Substantia nigra (tissue), 51 donors: ENCODE measurements at places on chromosomes 2 and 18.

GRCh38 chr2:237894986-237895543 lies 35.6 kb downstream of the RAMP1 start:
- no peak for DNase-seq

GRCh38 chr2:119422360-119423107 lies 9.1 kb upstream of the TMEM37 start:
- no peak for DNase-seq

GRCh38 chr2:205473791-205474190 lies 208.5 kb upstream of the NRP2 start:
- DNase-seq = no peak

GRCh38 chr2:10668402-10669012 lies 21.3 kb downstream of the NOL10 start:
- DNase-seq = no peak

DNA sequence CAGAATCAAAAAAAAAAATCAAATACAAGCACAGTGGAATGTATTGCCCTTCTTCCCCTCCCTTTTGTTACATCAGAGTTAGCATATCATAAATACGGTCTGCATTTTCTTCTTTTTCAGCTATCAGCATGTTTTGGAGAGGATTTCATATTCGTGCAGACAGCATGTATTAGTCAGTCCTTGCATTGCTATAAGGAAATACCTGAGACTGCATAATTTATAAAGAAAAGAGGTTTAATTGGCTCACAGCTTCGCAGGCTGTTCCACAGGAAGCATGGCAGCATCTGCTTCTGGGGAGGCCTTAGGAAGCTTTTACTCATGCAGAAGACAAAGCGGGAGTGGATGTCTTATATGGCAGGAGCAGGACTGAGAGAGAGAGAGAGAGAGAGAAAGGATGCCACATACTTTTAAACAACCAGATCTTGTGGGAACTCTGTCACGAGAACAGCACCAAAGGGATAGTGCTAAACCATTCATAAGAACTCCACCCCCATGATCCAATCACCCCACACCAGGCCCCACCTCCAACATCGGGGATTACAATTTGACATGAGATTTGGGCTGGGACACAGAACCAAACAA lies 8.9 kb downstream of the IL1B start:
- DNase-seq = no peak

DNA sequence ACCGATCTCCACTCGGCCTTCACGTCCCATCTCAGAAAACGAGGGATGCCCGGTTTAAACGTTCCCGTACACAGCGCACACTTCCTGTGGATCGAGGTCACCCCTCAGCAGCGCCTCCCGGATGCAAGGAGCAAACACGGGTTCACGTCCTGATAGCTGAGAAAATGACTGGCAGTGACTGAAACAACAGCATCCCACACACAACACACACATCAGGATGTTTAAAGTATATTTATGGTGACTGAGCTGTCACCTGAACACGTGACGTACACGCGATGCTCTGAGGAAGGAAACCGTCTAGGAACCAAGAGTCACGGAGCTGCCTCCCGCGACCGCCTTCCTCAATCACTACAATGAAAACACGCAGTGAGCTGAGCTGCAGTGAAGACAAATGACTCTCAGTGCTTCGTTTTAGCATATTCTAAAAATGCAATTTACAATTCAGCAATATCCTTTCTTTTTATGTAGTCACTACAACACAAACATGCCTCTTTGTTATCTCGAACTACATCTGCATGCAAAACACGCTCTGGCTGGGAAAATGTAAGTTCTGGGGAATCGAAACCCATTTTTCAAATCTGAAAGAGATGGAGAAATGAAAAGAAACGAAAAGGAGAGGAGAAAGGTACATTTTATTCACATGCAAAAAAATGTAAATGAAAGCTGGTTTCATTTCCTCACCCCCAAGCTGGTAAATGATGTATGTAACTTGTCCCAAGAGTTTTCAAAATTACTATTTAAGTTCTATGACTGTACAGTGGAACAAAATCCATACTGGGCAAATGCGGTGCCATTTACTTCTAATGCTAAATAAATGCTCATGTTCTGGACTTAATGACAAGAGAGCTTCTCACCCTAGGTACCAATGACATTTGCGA lies 19.8 kb downstream of the HDAC4 start:
- DNase-seq = no peak

DNA sequence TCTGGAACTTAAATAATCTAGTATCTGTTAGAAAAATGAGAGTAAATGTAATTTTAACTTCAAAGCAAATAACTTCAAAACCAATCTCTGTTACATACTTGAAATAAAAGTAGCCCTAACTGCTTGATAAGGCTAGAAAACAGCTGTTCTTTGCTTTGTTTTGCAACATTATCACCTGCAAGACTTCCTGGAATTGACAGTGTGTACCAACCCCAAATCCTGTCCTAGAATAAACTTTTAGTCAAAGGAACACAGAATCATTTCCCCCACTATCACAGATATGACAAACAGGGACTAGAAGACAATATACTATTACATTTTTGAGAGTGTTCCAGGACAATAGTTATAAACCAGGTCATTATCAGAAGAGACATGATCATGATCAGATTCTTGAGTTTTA lies 105.3 kb upstream of the PGAP1 start:
- DNase-seq = no peak

- DNase-seq = no peak
Observed at GRCh38 chr2:96945014-96945413, 41.4 kb downstream of the FAM178B start.

- DNase-seq = no peak
Observed at GRCh38 chr2:134287323-134287722, 33.5 kb downstream of the MGAT5 start.

DNA sequence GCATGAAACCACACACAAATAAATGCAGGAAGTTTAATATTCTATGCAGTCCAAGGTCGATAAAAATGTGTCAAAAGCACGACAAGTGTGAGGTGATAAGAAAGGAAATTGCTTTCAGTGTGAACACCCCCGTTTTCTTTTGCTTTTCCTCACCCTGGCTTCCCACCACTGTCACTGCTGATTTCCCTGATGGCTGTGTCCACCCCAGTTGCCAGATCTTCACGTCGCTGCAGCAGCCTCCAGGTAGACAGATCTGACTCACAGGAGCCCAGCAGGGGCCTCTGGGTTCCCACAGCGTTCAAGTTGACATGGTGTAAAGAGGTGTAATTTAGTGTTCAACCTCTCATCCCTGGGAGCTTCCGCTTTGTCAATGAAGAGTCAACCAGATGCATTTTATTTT lies 128.0 kb upstream of the TACR1 start:
- DNase-seq = no peak

DNA sequence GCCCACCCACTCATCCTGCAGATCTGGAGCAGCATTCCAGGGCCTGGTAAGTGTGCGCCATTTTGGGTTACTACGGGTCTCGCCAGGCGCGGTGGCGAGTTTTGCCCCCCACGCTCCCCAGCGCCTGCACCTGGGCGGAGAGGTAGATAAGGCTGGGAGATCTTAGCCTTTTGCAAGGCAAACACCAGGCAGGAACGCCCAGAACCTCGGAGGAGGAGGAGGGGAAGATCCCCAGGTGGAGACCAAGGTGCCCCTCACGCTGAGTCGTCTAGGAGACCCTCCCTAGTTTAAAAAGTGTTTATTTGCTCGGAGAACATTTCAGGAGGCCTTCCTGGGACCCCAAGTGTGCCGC lies 365 bp upstream of the RAMP1 start:
- no peak for DNase-seq

- DNase-seq = no peak
Observed at GRCh38 chr18:50947899-50948298, 19.9 kb upstream of the ELAC1 start.

DNA sequence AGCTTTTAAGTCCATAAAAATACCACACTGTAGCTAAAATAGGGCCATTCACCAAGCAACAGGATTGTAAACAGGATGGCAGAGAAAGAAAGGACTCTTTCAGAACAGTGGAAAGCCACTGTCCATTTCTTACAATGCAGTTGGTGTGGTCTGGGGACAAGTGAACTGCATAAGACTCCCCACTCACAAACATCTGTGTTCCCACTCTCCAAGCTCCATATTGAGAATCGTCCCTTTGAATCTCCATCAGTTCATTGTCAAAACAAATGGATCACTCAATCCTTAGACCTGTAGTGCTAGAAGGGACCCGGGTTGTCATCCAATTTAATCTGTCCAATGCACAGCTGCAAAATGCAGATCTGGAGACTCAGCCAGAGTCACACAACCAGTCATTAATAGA lies 347.4 kb upstream of the KLHL29 start:
- DNase-seq = no peak

DNA sequence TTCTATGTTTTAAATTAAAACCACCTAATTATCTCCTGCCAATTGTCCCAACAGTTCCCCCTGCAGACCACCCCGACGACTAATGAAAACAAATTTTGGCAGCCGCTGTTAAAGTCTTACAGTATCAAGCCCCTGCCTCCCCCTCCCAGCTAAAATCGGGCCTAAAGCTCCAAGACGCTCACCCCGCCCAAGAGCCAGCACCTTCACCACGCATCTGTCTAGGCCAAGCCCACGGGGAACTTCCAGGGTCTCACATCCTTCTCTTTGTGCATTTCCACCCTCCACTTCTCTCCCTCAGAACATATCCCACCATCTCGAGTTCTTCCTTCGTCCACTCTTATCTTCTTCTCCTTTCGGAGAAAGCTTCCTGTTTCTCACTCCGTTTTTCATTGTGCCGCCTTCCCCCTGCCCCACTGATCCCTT lies 445 bp downstream of the PRPF40A start:
- DNase-seq = no peak

- no peak for DNase-seq
Observed at GRCh38 chr2:58206785-58207184, 34.3 kb downstream of the FANCL start.

DNA sequence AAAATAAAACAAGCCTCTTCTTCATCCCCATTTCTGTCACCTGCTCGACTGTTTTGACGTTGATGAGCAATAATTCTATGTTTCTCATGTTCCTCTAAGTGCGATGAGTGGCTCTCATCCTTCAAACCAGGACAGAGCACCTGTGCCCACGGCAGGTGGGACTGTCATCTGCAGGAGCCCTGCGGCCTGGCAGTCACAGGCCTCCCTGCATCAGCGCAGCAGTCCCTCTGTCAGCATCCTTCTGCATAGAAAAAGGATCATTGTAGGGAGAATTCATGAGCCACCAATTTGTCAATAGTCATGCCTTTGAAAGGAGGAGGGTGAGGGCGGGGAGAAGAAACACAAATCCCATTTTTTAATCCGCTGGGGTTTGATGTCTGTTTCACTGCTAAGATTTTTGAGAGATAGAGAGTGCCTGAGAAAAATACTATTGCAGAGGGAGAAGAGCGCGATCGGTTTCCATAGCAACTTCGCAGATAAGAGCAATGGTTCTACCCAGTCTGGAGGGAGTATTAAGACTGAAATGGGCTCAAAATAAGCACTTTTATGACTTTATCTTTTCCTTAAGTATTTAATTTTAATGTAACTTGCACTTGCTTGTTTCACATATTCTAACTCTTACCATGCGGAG lies 234.3 kb upstream of the NCKAP5 start:
- DNase-seq = no peak

- no peak for DNase-seq
Observed at GRCh38 chr2:42446503-42447271, 47.1 kb downstream of the KCNG3 start.

- DNase-seq = no peak
Observed at GRCh38 chr2:129891341-129892320, 87.8 kb upstream of the RAB6C start.

- no peak for DNase-seq
Observed at GRCh38 chr2:80322311-80322920, 17.9 kb upstream of the LRRTM1 start.

GRCh38 chr2:81242501-81242900 lies 937.9 kb upstream of the LRRTM1 start:
- DNase-seq = no peak

DNA sequence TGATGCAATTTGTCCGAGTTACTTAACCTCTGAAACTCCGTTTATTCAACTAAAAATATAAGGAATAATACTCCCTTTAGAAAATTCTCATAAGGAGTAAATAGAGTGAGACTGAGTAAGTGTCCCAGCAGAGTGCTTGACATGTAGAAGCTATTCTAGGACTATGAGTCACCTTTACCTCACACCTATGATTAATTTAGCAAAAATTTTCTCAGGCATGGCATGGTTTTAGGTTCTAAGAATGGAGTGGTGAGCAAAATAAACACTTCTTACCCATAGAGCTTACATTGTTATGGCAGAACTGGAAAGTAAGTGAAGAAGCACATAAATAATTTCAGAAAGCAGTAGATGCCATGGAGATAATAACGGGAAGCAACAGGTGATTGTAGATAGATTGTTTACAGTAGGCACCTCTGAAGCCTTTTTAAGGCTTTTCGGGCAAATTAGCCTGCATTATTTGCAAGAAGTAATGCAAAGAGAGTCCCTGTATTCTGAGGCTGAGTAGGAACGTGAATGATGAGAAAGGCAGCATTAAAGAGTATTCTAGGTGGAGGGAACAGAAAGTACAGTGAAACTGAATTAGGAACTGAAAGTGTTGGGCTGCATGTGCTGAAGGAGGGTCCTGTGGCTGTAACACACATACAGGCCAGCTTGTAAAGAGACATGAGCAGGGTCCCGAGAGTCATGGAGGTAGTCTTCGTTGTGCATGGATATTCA lies 209.2 kb downstream of the ZNF407 start:
- no peak for DNase-seq

DNA sequence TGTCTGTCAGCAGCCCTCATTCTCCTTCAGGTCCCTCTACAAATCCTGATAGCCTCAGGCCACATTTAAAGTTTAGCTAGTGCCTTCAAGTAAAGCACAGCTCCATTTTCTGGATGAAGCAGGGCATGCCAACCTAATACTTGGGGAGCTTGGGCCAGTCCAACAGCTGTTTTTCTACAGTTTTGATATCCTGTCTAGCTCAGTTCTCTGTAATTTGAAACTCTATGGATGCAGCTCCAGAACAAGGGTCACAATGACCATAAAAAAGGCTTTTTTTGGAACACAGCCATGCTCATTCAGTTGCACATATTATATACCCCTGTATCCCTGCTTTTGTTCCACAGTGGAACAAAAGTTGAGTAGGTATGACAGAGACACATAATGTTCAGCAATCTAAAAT lies 373.5 kb downstream of the SUCLG1 start:
- no peak for DNase-seq

GRCh38 chr2:39419282-39420223 lies 17.5 kb downstream of the MAP4K3 start:
- no peak for DNase-seq

DNA sequence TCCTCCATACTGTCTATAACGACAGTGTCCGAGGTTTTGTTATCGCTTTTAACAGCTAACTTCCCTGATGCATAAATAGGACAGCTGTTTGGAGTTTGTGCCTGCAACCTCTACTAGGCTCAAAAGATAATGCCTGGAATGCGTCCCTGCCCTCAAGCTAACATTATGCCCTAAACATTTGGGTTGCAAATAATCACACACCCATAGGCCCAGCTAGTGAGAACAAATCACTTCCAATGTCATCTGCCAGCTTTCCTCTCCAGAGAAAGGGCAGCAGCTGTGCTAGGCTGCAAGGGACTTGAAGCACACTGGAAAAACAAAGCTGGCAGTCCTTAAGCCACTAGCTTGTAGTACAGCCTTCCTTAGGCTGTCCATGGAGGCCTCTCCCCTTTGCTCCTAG lies 201.8 kb upstream of the LYPD1 start:
- DNase-seq = no peak

- DNase-seq = no peak
Observed at GRCh38 chr18:35469725-35470124, 28.0 kb downstream of the INO80C start.
